ENCODE measurements at places on chromosomes 4 and X.

GRCh38 chr4:53763813-53764597 lies 172.7 kb upstream of the LNX1 start:
- DNase-seq = no peak

- DNase-seq = no peak
Observed at GRCh38 chr4:118076958-118077766, 42.9 kb downstream of the NDST3 start.

DNA sequence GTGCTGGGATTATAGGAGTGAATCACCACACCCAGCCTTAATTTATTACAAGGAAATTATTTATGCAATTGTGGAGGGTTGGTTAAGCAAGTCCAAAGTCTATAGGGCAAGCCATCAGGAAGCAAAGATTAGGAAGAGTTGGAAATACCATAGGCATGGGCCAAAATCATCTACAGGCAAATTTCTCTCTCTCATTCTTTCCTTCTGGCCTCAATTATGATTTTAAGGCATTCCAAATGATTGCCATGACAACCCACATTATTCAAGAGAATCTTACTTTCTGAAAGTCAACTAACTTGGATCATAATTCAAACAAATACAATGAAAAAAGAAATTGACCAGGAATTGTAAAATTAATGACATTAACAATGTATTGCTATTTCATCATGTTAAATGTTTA lies 400.8 kb downstream of the GPM6A start:
- no peak for DNase-seq

- no peak for DNase-seq
Observed at GRCh38 chrX:136735601-136736000, 45.1 kb downstream of the ARHGEF6 start.

DNA sequence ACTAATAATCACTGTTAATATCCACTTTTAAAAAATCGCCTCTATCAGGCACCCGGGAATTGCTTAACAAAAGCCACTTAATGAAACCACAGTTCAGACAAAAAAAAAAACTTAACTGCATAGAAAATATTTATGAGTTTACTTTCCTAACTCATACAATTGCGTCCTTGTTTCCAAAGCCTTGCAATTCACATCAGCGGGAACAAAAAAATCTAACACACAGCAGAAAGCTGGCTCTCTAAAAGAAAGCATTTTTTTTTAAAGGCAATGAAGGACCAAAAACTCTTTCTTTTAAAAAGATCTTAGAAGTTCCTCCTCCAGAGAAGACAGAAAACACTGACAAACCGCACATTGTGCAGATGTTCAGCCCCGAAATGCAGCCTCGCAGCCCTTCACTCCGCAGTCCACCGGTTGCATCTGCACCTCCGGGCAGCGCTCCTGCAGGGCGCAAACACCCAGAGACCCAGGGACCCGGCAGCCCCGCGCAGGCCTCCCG lies 812 bp downstream of the FAT1 start:
- DNase-seq = no peak
